ENCODE measurements at places on chromosomes 4 and X.

DNA sequence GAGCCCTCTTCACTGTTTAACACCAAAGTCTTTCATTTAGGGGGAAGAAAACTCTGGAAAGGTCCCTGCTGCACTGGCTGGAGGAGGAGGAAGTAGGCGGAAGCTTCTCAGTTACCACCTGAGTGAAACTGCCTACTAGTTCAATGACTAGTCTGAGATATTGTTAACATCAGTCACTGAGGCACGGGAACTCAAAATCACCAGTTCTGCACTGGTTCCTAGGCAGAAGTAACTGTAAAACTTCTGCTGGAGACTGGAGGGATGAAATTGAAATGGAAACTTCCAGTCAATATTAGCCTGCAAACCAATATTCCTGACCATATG lies 178.3 kb downstream of the SNCA start:
- no peak for DNase-seq

DNA sequence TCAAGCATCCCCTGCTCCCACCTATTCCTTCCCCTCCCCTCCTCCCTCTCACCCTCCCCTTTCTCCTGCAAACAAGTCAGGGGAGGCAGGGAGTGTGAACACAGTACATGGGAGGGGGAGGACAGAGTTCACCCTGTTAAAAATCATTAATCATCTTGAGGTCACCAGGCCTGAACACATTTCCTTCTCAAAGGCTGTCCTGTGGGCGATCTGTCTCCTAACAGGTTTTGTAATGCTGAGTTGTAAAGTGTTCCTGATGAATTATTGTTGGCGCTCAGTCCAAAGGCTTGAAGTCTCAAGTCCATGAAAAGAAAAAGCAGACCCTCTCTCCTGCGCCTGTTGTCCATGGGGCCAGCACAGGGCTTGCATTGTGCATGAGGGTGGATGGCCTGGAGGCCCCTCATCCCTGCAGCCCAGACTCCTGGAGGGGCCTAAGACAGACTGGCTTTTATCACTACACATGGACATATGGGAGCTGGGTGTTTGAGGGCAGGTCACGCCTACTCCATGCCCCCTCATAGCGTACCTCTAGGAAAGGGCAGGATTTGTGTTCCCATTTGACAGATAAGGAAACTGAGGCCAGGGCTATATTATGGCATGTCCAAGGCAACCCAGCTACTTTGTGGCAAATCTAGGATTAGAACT lies 189.1 kb downstream of the RAB28 start:
- no peak for DNase-seq

- DNase-seq: no peak
Measured at GRCh38 chr4:8502836-8503585, 62.4 kb downstream of the TRMT44 start.

- DNase-seq: no peak
Measured at GRCh38 chrX:4944767-4945166, 1231.3 kb upstream of the PRKX start.

DNA sequence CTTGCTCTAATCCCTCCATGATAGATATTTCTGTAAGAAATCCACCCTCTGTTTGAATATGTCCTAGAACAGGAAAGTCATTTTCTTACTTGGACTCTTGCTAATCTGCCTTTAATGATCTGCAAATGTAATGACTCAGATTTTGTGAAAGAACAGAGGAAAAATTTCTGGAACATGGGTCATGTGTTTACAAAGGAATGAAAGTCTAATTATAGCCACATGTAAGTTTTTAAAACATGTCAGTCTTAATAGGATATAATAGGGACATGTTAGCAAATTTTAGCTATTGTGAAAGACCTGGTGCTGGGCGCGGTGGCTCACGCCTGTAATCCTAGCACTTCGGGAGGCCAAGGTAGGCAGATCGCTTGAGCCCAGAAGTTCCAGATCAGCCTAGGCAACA lies 47.6 kb downstream of the GRK4 start:
- no peak for DNase-seq

DNA sequence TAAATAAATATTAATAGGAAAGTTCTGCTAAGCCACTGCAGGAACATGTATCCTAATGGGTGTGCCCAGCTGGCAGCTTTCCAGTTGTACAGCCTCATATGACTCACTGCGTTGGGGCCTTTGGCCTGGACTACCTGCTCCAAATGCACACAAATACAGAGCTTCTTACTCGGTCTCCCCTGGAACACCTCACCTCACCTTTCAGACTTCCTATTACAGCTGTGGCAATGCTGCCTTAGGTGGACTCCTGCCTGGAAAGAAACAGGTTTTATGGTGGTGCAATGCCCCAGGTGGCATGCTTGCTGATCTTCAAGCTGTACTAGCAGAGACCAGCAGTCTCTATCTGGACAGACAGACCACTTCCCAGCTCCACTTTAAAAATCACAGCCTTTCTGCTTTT lies 85.7 kb upstream of the EXOC1L start:
- DNase-seq: no peak

DNA sequence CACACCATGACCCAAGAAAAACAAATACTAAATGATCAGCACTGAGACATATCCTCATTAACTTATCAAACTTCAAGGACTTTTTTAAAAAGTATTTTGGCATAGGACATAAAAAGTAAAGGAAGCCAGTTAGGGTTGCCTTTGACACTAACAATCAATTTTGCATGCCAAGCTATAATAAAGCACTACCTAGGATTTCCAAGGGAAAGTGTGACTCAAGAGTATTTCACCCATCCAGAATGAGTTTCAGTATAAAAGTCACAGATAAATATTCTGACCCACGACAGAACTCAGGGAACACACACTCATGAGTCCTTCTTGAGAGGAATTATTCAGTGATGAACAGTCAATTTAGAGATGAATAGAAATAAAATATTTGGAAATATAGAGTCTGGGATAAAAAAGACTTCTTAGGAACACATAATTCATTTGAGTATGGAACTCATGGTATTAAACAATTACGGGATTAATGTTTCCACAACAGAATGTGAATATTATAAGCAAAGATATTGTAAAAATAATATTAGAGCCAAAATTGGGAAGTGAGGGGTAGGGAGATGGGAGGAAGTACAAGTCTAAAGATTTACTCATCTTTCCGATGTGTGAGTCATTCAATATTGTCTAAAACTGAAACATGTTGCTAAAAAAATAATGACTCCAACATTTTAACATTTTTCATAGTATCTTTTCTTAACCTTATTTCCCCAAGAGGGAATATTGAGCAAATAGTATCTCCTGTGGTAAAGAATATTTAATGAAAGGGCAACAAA lies 143.5 kb upstream of the LNX1 start:
- no peak for DNase-seq

- no peak for DNase-seq
Measured at GRCh38 chr4:155640751-155641150, 25.9 kb upstream of the GUCY1A1 start.

DNA sequence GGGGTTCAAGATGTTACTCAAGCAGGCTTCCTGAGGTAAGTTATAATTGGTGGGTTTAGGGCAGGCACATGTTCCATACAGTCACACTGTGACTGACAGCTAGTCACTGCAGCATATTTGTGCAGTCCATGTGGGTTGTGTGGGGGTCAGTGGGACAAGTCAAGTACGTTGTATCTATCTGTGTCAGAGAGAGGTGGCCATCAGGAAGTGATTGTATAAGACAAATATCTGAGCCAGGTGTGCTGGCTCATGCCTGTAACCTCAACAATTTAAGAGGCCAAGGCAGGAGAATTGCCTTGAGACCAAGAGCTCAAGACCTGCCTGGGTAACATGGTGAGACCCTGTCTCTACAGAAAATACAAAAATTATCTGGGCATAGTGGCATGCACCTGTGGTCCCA lies 509.3 kb downstream of the CENPC start:
- no peak for DNase-seq

GRCh38 chr4:85751866-85752265 lies 276.9 kb downstream of the ARHGAP24 start:
- no peak for DNase-seq

GRCh38 chrX:39162322-39162735 lies 361.1 kb downstream of the MID1IP1 start:
- DNase-seq: no peak

DNA sequence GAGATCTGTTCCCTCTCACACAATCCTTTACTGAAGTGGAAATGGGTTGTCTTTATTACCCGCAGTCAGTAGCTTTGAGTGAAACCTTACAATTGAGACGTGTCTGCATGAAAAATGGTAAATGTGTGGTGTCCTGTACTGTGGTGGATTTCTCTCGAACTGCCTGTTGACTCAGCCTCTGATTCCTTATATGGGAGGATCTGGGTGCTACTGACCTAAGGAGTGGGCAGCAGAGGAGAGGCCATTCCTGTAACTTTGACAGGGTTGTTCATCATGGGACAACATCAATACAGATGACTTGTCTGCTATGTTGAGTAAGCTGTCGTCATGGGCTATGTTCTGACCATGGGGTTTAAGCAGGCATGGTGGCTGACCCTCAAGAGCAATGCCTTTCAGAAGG lies 159.6 kb upstream of the WDR1 start:
- no peak for DNase-seq

DNA sequence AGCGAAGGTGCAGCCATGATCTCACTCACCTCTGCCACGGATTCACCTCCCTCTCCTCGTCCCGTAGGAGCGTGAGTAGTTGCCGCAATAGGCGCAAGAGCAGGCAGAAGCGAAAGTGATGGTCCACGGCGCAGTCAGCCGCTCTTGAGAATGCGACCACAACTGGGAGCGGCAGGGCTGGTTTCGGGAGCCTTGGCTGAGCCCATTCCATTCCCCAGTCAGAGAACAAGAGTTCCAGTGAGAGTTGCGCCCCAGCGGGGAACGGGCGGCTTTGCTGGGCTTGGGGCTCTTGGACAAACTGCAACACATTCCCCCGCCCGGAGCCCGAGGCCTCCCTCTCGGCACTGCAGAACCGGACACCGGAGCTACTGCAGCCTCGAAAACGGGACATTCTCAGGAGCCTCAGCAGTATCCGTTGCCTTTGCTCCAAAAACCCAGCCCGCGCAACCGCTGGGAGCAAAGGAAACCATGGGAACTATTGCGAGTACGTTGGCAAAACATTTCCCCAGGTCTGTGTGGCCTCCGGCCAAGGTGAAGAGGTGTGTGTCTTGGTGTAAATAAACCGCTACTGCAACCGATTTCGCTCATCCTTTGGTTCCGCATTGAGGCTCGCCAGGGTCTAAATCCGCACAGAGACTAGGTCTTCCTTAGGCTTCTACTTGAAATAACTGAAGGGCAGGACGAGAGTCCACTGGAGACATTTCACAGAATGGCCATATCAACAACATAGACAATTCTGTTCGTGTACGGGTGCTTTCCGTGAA lies 5.7 kb upstream of the ZBTB33 start:
- peak; percentile 2 for DNase-seq

GRCh38 chr4:155885666-155886065 lies 17.8 kb upstream of the TDO2 start:
- no peak for DNase-seq
